ENCODE measurements at places on chromosomes 4 and X.

DNA sequence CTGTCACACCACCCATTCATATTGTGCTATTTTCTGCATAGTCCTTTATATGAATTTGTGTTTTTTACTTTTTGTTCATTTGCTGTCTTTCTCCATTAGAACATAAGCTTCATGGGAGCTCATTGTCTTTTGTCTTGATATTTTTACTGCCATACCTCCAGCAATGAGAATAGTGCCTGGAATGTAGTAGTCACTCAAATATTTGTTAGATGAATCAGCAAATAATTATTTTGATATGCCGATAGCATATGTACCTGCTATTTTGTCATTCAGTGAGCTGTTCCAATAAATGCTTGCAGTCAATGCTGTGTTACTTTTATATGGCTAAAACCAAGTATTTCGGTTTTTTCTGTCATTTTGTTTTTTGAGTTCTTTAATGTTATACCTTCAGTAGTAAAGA lies 43.5 kb upstream of the SLC25A31 start:
- peak; percentile 14 for DNase-seq

- no peak for DNase-seq
Measured at GRCh38 chrX:23287191-23287725, 47.4 kb upstream of the PTCHD1 start.

DNA sequence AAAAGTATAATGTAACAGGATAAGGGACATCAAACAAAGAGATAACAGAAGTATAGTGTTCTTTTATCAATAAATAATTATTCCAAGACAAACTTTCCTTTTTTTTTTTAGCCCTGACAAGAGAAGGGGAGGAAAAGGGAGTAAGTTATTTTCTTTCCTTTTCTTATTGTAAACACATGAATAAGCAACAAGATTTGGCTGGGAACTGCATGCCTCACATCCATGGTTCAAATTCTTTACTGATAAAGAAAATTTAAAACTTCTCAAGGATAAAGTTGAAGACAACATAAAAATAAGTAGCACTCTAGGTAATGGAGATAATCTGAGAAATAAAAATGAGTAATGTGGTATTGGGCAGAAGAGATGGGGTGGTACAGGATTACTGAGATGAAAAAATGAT lies 71.6 kb downstream of the NEK1 start:
- no peak for DNase-seq

GRCh38 chrX:77658886-77659285 lies 127.1 kb downstream of the ATRX start:
- no peak for DNase-seq

DNA sequence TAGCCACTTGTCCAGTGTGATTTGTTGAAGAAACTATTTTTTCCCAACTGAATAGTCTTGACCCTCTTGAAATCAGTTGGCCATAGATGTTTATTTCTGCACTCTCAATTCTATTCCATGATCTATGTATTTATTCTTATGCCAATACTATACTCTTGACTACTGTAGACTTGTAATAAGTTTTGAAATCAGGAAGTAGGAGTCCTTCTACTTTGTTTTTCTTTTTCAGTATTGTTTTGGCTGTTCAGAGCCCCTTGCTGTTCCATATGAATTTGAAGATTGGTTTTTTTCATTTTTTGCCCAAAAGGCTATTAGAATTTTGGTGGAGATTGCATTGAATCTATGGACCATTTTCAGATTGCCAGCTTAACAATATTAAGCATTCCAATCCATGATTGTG lies 10.2 kb downstream of the SAP30 start:
- no peak for DNase-seq

- no peak for DNase-seq
Measured at GRCh38 chrX:153626025-153626633, 20.9 kb upstream of the DUSP9 start.

- DNase-seq = no peak
Measured at GRCh38 chr4:48683784-48684666, 96.1 kb downstream of the FRYL start.

GRCh38 chr4:5027346-5027745 lies 8.1 kb upstream of the CYTL1 start:
- DNase-seq = no peak

- no peak for DNase-seq
Measured at GRCh38 chr4:93814722-93815121, 13.8 kb upstream of the ATOH1 start.

- no peak for DNase-seq
Measured at GRCh38 chr4:26028793-26029567, 115.0 kb downstream of the SMIM20 start.
